DMS79 (cell line): ENCODE measurements at places on chromosomes 13 and 19.

- DNase-seq: no peak
Measured at GRCh38 chr13:112779856-112780604, 90.2 kb downstream of the ATP11A start.

DNA sequence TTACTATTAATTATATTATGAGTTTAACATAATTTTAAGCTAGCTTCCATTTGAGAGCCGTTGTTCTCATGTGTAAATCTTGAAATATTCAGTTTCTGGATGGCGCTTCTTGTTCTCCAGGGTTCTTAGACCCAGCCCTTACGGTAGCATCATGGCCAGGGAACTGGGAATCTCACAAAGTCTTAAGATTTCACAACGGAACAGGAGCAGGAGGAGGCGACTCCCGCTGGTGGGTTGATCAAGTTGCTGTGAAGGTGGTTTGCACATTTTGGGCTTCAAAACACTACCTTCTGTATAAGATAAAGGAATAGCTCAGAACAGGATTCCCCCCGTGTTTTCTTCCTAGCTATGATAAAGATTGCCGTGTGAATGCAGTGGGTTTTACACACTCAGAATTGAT, 2.8 kb downstream of the NAXD start:
- DNase-seq: no peak

- no peak for DNase-seq
Measured at GRCh38 chr13:76707360-76707759, 178.8 kb downstream of the KCTD12 start.

DNA sequence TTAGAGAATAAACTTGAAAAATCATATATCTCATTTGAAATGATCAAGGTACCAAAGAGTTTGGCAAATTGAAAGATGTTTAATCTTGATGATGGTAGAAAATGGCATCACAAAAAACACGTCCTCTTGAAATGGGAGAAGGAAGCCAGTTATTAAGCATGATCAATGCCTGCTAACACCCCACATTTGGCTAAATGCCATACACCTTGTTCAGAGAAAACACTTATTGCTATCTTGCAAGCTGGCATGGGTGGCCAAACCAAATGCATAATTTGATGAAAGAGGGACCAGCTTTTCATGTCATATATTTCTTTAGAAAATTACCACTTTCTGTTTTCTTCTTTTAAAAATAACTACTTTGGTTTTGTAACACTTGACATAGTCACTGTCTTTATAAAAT, 141.3 kb downstream of the ZAR1L start:
- DNase-seq: no peak

GRCh38 chr13:25037057-25037813, 58.7 kb upstream of the PABPC3 start:
- no peak for DNase-seq

- DNase-seq: no peak
Measured at GRCh38 chr13:24911133-24911908, 147.4 kb downstream of the RNF17 start.

GRCh38 chr19:42529248-42529764, 1.0 kb upstream of the CEACAM1 start:
- DNase-seq: no peak

DNA sequence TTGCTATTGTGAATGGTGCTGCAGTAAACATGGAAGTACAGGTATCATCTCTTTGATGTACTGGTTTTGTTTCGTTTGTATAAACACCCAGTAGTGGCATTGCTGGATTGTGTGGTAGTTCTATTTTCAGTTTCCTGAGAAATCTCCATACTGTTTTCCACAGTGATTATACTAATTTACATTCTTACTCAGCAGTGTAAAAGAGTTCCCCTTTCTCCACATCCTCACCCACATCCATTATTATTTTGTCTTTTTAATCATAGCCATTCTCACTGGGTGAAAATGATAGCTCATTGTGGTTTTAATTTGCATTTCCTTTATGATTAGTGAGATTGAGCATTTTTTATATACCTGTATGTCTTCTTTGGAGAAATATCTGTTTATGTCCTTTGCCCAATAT, 62.3 kb upstream of the PARP4 start:
- DNase-seq: no peak

DNA sequence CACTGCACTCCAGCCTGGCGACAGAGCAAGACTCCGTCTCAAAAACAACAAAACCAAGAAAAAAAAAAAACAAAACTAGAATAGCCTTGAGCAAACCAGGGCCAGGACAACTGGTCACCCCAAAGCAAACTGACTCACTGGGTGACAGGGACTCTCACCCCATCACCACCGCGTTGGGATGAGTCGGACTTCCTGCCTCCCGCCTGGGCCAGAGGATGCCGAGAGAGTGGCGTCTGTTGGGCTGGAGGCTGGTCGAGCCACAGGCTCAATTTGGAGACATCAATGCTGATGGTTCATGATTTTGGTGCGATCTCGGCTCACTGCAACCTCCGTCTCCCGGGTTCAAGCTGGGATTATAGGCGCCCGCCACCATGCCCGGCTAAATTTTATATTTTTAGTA, 11.6 kb downstream of the TMPRSS9 start:
- DNase-seq: no peak

DNA sequence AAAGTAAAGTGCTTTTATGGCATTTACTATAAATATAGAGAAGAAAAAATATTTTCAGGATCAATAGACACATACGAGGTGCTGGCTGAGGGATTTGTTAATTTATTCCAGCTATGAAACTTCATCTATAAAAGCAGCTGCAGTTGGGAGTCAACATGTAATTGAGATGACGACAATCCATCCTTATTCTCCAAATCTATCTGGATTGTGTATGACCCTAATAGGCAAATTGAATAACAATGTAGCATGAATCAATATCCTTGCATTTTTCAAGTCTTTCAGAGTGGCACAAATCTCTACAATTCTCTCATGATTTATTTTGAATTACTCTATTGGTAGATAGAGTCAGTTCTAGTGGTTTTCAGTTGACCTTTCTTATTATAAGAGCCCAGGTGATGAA, 1296.5 kb upstream of the SPRY2 start:
- no peak for DNase-seq

DNA sequence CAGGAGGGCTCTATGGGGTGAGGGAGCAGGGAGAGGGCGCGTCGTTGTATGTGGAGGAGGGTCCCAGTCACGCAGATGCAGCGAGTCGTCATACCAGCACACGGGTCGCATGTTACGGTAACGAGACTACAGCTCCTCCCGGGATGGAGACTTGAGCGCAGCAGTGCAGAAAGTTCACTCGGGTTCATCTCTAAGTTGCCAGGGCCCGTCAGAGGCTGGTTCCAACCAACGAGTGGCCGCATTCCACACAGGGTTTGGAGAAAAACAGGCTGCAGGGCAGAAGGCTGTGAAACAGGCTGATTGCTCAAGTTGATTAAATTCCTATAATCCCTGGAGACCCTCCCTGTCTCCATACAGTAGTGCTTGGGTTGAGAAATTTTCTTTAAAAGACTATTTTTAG, 21.9 kb upstream of the TTYH1 start:
- DNase-seq: no peak

DNA sequence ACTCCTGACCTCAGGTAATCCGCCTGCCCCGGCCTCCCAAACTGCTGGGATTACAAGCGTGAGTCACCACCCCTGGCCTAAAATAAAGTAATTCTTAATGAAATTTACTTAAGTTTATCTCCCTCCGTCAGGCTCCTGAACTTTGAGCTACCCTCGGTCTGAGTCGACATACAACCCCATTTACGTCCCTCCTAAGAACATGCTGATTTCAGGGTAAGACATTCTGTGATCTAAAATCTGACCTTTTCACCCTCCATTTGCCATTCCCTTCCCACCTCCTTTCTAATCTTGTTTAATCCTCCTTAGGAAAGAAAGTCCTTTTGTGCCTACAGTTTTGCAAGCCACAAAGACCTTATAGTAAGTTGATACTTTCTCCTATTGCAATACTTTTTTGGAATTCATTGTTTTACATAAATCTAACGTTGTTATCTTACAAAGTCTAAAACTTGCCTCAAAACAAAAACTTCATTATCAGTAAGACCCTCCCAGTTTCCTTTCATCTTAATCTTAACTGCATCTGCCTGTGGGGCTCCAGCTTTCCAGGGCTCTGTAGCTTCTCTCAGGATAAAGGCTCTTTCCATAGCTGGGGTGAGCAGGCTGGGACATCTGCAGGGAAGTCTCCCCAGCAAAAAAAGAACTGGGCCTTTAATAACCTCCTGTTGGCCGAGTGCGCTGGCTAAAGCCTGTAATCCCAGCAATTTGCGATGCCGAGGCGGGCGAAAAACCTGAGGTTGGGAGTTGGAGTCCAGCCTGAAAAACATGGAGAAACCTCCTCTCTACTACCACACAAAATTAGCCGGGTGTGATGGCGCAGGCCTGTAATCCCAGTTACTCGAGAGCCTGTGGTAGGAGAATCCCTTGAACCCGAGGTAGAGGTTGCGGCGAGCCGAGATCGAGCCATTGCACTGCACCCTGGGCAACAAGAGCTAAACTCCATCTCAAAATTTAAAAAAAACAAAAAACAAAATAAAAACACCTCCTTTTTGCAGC, 143.1 kb downstream of the ZNF737 start:
- DNase-seq: no peak

DNA sequence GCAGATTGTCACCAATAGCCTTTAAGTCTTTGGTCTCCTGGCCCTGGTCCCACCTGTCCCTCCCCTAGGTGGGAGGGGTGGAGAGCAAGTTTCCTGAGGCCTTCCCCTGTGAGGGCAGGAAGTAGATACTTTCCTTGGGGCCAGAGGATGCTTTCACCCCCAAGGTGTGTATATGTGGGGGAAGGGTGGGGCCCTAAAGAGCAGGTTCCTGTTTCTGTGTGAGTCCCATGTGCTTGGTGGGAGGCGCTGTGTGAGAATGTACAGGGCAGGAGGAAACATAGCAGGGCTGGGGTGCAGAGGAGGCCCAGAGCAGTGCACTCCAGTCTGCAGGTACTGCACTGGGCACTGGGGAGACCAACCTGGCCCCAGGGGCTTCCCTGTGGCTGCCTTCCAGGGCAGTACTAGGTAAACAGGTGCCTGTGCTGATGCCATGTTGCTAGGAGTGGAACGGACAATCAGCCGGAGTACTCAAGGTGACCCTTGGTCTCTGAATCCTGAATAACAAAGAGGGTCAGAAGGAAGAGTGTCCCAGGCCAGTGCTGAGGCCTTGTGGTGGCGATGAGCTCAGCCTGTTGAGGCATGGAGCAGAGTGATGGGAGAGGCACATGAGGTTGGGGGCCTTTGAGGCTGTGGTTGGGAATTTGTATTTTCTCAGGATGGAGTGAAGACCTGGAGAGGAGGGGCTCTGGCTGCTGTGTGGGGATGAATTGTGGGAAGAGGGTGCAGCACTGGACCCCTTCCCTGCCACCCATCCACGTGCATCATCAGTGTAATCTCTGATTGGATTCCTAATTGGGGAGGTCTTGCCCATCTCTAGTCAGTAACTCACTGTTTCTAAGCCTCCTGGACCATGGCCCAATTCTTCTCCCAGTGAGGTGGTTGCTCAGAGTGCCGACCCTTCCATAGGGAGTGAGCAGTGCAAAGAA, 5.1 kb downstream of the EGLN2 start:
- no peak for DNase-seq

GRCh38 chr13:23750383-23751121, 138.6 kb downstream of the MIPEP start:
- no peak for DNase-seq

GRCh38 chr13:25210842-25211569, 38.9 kb upstream of the AMER2 start:
- no peak for DNase-seq

DNA sequence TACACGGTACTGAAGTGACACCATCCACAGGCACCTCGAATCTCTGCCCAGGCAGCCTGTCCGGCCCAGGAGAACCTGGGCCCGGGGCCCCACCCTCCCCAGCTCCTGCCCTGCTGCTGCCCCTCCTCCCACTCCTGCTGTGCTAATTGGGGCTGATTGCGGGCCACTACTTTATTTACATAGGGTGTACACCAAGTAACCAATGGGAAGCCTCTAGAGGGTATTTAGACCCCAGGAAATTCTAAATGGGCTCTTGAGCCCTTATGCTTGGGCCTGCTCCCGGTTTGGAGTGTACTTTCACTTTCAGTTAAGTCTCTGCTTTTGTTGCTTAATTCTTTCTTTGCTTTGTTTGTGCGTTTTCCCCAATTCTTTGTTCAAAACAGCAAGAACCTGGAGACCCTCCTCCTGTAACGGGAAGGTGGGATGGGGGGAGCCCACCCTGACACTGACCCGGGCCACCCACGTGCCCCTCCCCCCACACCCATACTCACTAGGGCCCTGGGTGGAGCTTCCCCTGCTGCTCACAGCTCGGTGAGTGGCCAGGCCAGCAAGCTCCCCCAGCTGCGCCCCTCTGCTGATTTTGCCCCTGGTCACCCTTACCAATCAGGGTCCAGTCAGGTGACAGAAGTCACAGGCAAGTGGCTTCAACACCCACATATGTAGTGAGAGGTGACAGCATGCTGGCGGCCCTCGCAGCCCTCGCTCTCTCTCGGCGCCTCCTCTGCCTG, 9.4 kb downstream of the SCGB2B2 start:
- DNase-seq: peak; percentile 68
